ENCODE measurements at places on chromosomes 2 and 18.
A peak's percentile ranks its signal among the peaks of the same experiment; 100 is the strongest.

- no peak for DNase-seq
Observed at GRCh38 chr2:39947294-39948015, 168.4 kb upstream of the THUMPD2 start.

DNA sequence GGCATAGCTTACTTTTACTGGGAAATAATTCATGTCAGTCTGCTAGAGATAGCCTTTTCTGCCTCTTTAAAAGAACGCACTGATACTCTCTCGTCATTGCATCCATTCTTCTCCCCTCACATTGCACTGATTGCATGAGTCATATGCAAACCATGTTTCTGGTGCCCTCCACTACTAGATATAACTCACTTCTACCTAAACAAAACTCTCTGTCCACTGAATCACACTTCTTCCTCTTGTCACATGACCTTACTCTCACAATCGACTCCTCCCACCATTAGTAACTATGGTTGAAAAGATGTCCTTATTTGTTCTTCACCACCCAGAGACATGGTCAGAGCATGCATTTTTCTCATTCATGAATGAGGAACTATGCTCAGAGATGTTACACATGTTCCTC, 158.0 kb downstream of the CSRNP3 start:
- no peak for DNase-seq

GRCh38 chr2:151802315-151802714, 25.9 kb downstream of the ARL5A start:
- no peak for DNase-seq

DNA sequence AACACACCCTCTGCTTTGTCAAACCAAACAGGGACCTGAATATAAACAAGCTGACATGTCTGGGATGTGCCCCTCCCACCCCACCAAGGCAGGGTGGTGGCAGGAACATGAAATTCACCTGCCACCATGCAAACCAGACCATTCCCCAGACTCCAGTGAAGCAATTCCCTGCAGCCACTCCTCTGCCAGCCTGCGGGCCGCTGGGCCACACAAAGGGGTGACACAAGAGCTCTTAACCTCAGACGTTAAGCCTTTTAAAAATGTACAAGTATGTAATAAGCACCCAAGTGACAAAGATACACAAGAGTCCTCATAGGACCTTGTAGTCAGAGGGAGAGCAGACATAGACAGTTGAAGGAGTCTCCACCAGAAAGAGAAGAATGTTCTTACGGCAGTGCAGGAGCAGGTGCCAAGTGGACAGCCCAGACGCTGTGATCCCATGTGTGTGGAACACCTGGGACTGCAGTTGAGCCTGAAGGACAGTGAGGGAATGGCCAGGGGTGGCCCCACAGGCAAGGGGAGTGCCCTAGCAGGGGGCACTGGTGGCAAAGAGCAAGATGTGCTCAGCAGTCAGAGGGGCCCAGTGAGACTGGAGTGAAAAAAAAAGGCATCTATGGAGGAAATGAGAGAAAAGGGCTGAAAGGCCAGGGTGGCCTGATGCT, 36.9 kb downstream of the CRACDL start:
- DNase-seq = no peak

DNA sequence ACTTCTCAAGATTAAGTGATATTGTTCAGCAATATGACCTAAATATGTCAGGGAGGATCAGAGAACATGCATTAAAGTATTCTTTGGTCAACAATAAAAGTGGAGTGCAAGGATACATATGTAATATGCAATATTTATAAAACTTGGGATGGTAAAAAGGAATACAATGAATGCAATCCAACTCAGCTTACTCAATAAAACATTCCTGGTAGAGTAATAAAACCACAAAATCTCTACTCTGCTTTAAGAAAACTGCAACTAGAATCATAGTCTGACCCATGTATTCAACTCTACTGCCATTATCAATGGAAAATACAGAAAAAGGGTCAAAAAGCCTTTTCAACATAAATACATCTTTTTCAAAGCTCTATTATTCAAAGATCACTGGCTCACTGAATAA, 11.6 kb downstream of the IRS1 start:
- no peak for DNase-seq

DNA sequence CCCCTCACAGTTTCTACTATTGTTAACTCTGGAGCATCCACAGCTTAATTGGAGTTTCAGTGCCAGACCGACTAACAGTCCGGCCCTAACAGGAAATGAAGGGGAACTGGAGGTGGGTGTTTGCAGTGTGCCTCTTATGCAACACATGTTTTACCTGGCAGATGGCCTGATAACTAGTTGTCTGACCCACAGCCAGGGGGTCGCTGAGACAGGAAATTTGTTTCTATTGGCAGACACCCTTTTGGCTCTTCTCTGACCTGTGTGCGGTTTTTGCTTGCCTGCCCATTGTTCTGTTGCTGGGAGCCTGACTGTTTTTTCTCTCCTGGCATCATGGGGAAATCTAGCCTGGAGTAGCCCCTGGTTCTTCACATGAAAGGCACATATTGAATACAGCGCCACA, 1329.8 kb downstream of the DSC3 start:
- DNase-seq = peak; percentile 30

GRCh38 chr2:223786236-223786635, 51.1 kb downstream of the AP1S3 start:
- DNase-seq = no peak

DNA sequence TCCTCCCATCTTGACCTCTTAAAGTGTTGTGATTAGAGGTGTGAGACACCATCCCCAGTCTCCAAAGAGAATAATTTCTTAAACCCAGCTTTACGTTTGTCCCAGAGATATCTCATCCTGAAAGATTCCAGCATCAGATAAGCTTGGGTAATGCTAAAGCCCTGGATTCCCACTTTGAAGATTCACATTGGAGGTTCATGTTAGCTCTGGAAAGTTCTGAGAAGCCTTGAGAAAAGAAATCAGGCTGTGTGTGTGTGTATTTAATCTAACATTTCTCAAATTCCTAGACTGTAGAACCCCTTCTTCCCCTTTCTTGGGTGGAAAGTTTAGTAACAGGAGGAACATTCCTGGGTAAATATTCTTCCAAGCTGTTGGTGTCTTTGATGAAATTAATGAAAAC, 18.0 kb downstream of the ZNF532 start:
- DNase-seq = no peak

- DNase-seq = no peak
Observed at GRCh38 chr2:199602896-199603717, 145.4 kb upstream of the SATB2 start.

- DNase-seq = no peak
Observed at GRCh38 chr2:238097988-238098871, 1.9 kb upstream of the ESPNL start.

DNA sequence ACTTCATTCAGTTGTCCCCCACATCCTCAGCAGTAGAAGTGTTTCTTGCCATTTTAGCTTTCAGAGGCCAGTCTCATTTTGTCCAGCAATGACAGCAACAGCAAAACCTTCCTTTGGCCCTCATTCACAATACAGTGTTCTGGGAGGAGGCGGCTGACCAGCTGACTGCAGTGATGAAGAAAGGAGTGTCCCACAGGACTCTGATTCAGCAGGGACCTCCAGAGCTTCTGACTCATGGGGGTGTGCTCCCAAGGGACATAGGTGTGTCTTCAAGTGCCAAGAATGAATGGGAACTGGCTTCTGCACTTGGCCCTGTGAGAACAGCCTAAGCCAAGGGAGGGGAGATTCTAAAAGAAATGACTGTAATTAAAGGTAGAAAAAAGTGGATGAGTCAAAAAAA, 147.0 kb upstream of the PELI1 start:
- no peak for DNase-seq

GRCh38 chr18:33578518-33579348, 714 bp downstream of the ASXL3 start:
- peak; percentile 66 for DNase-seq
